ENCODE measurements at places on chromosomes 12 and 14.

GRCh38 chr14:98130691-98131090 is 1141.3 kb downstream of the BCL11B start:
- no peak for DNase-seq

GRCh38 chr12:106223485-106224354 is 24.1 kb downstream of the CKAP4 start:
- peak; percentile 72 for DNase-seq

- DNase-seq = no peak
These were observed 119.0 kb upstream of the ATP2B1 start for GRCh38 chr12:89827592-89827991.

DNA sequence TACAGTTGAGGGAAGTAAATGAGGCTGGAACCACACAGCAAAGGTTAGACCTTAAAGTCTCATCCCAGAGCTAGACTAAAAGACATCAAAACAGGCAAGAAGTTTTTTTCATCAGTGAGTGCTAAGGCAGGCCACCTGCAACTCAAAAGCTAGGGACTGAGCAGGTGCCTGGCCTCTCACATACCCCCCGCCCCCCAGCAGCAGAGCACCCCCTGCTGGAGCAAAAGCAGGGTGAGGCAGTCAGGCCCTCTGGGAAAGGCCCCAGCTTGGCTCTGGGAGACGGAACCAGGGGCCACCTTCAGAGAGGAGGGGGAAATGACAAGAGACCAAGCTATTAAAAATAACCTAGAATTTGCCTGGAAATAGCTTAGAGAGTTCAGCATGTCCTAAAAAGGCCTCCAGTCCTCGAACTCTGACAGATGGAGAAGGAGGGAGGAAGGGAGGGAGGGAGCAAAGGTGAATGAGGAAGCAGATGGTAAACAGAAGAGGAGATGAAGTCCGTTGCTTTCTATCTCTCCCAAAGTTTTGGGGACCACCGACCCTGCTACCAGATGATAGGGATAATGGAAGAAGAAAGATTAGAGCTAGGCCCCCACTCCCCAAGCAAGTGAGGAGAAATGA is 1.8 kb downstream of the ITGA7 start:
- DNase-seq = no peak

- no peak for DNase-seq
These were observed 548.6 kb downstream of the SLC16A7 start for GRCh38 chr12:60144395-60144794.

- no peak for DNase-seq
These were observed 157.0 kb upstream of the RMST start for GRCh38 chr12:97305651-97306050.

- no peak for DNase-seq
These were observed 470.2 kb upstream of the LMO3 start for GRCh38 chr12:17076028-17076744.

DNA sequence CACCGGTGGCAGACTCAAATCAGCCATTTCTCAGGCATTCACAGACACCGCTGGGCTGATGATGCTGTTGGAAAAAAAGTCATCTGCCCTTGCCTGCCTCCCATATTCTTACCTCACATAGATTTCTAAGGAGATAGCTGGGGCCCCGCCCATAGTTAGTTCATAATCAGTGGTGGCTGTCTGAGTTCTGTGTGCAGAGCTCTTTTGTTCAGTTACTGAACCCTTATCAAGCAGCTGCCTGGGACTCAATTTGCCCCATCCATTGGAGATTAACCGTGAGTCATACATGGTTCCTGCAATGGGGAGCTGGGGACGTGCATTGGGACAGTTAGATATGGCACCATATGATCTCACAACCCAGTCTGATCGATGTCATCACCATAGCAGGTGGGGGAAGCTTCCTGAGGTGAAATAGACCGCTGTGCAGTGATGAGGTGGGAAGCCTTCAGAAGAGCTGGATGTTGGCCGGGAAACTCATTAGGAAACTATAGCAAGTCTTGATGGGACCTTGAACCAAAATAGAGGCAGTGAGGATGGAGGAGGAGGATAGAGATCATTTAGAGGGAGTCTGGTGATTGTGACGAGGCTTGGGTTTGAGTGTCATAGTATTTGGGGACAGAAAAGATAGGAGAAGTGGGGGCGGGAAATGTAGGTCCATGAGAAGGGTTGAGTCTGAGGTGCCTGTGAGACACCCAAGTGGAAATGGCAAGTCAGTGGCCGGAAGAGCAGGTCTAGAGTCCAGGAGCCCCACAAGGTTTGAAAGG is 147.8 kb downstream of the GCH1 start:
- DNase-seq = no peak

GRCh38 chr12:18721452-18721851 is 16.4 kb downstream of the PLCZ1 start:
- no peak for DNase-seq

- DNase-seq = no peak
These were observed 81.5 kb upstream of the MYF6 start for GRCh38 chr12:80625901-80626300.

DNA sequence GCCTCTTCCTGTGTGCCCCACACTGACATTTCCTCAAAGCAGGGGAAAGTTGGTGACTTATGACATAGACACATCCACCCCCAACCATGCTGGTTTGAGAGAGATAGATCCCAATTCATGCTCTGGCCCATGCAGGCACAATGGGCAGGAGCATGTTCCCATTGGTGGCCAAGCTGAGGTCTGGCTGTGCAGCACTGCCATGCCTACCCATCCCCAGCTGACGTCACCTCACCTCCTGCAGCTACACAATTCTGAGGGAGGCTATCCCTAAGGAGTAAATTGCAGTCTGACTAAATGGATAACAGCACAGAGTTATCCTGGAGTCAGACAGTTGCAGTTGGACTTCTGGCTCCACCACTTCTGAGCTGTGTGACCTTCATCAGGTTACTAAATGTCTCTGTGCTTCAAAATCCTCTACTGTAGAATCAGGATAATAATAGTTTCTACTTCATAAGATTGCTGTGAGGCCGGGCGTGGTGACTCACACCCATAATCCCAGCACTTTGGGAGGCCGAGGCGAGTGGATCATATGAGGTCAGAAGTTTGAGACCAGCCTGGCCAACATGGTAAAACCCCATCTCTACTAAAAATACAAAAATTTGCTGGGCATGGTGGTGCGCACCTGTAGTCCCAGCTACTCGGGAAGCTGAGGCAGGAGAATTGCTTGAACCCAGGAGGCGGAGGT is 323.9 kb downstream of the BCL11B start:
- no peak for DNase-seq

DNA sequence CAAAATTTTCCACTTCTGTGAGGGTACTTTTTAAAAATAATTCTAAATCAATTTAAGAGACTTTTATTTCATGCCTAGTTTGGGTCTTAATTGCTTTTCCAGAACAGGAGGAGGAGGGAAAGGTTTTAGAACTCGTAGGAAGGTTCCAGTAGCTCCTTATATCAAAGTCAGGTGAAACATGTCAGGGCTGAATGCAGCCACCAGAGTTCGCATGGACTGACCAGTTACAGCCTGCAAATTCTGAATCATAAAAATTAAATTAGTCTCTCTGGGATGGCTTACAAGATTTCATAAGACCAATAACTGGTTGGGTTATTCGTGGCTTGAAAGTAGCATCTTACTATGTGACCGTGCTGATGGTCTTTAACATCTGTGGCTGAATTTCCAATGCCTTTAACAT is 397 bp downstream of the BDKRB1 start:
- DNase-seq = no peak

- DNase-seq = no peak
These were observed 26.0 kb downstream of the DDHD1 start for GRCh38 chr14:53127151-53127550.

GRCh38 chr14:45373877-45374276 is 120.9 kb upstream of the MIS18BP1 start:
- no peak for DNase-seq

- DNase-seq = no peak
These were observed 176.4 kb downstream of the TMTC2 start for GRCh38 chr12:82862876-82863649.

DNA sequence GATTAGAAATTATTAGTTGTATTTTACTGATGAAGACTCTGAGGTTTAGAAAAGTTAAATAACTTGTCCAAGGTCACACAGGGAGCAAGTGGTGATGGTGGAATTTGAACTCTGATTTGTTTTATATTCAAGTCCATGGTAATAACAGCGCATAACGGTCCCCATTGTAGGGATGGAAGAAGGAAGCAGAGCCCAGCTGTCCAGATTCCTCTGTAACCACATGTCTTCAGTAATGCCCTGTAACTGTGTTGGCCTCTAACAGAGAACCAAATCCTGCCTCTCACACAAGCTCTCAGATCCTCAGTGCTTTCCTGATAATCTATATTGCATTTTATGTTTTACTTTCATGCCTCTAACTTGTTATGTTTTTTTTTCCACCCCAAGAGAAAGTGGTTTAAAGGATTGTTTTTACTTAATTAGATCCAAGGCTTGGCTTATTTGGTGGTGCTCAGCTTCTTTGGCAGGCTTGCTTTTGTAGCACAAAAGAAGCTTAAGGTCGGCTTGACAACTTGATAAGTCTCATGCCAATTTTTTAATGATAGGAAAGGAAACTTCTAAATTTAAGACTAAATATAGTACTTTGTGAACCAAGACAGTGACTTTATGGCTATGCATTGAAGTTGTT is 105.1 kb upstream of the SEL1L start:
- DNase-seq = no peak

DNA sequence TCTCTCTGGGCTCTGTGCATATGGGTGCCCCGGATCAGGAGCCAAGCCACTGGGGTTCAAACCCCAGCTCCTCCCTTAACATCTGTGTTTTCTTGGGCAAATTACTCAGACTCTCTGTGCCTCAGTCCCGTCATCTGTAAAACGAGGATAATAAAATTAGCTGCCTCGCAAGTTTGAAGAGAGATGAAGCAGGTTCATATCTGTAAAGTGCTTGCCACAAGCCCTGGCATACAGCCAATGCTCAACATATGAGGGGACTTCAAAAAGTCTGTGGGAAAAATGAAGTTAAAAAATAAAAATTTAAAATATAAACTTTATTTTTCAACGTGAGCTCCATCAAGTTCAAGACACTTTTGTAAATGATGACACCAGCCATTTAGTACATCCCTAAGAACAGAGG is 276.7 kb downstream of the FOXN3 start:
- no peak for DNase-seq

GRCh38 chr12:78680596-78680995 is 184.0 kb upstream of the SYT1 start:
- DNase-seq = no peak

DNA sequence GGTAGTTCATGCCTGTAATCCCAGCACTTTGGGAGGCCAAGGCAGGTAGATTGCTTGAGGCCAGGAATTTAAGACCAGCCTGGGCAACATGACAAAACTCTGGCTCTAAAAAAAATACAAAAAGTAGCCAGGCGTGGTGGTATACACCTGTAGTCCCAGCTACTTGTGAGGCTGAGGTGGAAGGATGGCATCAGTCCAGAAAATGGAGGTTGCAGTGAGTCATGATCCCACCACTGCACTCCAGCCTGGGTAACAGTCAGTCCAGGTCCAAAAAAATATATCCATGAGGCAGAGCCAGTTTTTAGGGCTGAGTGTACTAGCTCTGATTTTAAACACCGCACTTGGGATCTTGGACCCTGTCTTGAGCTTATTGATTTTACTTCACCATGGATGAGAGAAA is 30.6 kb upstream of the FICD start:
- no peak for DNase-seq

- DNase-seq = no peak
These were observed 13.5 kb downstream of the HSD17B6 start for GRCh38 chr12:56776654-56777053.

DNA sequence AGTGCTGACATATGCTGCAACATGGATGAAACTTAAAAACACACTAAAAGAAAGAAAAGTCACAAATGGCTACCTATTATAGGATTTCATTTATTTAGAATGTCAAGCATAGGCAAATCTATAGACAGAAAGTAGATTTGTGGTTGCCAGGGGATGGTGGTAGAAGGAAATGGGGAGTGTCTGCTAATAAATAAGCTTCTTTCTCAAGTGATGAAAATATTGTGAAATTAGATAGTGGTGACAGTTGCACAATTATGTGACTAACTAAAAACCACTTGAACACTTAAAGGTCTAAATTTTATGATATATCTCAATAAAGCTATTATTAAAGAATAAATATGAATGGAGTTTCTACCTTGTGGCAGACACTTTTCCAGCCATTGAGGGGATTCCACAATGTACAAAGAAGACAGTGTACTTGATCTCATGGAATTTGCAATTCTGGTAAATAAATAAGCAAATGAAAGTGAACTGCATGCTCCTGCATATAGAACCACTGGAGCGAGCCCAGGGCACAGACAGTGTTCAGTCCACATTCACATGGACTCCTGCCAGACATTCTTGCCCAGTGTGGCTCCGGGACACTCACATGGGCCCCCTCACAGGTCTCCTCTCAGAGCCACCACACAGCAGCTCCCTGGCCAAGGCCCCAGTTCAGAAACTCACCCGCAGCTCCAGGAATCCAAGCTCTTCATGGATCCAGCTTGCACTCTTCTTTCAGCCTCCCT is 107.1 kb upstream of the ARID2 start:
- no peak for DNase-seq

- DNase-seq = no peak
These were observed 78.4 kb downstream of the PTPRR start for GRCh38 chr12:70842136-70842535.

GRCh38 chr12:74890237-74890599 is 319.4 kb downstream of the KCNC2 start:
- DNase-seq = no peak

DNA sequence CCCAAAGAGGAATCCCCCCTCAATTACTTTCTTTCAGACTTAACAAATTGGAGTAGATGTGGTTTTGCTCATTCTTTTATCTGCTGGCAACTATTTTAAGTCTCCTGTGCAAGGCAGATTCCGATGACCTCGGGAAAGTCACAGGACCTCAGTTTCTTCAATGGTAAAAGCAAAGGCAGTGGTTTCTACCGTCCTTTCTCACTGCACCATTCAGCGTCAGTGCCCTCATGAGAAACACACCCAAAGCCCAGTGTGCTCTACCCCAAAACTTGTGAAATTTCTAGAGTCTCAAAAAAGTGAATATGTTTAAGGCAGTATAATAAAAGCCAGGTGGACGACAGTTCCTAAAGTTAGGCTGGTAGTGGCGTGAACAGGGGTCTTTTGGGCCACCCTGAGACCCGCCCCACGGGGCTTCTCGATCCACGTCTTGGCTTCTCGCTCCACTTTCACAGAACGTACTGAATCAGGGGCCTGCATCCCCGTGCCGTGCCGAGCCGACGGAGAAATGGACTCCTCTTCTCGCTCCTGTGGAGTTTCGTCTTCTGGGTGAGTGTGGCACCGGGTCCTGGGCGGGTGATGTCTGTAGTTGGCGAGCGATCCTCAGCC is 1.3 kb upstream of the ARHGAP5 start:
- DNase-seq = no peak

DNA sequence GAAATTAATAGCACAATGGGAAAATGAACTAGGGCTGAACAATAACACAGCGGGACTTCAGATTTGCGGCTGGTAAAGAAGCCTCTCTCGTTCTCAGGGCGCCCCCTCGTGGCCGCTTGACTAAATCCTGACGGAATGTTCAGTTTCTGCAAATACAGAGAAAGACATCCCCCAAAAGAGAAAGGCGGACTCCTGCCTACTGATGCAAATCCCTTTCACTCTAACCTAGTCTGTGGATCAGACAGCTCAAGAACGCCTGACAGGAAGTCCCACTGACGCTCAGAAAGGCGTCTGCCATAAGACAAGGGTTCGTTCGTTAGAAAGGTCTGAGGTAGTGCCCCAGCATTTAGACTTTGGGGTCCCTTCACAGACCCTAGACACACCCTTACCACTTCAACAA is 2.5 kb downstream of the NUAK1 start:
- DNase-seq = peak; percentile 83

GRCh38 chr14:103495854-103496253 is 26.8 kb downstream of the CKB start:
- DNase-seq = no peak
